NCI-H2171 (cell line): ENCODE measurements at places on chromosomes 13 and 19.

DNA sequence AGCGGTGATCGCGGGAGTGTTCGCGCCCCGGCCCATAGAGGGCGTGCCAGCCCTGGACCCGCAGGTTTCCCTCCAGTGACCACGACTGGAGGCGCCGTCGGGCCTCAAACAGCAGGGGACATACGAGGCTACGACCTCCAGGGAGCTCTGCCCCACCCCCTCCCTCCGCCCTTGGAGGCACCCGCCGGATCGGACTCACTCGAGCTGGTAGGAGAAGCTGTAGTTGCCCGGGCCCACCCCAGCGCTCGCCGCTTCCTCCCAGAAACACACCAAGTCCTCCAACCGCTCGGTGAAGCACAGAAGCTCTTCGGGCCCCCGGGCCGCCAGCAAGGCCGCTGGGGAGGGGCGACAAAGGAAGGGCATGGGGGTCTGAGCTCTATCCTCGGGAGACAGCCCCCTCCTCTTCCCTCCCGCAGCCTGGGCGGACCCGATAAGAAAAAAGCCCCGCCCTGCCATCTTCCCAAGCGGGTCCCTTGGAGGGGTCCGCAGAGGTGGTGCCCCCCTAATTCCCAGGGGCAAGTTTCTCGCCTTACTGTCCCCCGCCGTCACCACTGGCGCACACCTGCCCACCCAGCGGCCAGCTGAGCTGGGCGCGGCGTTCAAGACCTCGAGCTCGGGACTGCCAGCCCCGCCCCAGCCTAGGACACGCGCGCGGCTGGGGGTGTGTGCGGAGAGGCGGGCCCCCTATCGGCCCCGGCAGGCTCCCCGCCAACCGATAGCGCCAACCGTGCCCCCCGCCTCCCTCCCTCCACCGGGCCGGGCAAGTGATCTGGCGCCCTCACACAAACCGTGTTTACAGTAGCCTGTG, 1.0 kb downstream of the EPOR start:
- DNase-seq = peak; percentile 37

DNA sequence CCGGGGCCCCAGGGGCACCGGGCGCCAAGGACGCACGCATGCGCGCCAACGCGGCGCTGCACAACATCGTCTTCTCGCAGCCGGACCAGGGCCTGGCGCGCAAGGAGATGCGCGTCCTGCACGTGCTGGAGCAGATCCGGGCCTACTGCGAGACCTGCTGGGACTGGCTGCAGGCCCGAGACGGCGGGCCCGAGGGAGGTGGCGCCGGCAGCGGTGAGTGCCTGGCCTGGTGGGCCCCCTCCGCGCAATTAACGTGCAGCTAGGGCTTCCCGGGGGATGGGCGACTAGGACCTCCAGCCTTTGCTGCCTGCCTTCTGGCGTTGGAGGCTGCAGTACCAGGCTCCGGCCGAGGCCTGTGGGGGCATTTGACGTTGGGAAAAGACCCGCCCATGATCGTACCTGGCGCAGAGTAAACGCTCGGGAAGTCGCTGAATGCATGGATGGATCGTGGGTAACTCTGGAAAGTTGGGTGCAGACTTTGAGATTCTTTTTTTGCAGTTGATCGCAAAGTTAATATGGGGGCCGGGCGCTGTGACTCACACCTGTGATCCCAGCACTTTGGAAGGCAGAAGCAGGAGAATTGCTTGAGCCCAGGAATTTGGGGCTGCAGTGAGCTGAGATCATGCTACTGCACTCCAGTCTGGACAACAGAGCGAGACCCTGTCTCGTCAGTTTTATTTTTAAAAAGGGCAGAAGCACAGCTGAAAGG, 7.3 kb downstream of the APC2 start:
- no peak for DNase-seq

DNA sequence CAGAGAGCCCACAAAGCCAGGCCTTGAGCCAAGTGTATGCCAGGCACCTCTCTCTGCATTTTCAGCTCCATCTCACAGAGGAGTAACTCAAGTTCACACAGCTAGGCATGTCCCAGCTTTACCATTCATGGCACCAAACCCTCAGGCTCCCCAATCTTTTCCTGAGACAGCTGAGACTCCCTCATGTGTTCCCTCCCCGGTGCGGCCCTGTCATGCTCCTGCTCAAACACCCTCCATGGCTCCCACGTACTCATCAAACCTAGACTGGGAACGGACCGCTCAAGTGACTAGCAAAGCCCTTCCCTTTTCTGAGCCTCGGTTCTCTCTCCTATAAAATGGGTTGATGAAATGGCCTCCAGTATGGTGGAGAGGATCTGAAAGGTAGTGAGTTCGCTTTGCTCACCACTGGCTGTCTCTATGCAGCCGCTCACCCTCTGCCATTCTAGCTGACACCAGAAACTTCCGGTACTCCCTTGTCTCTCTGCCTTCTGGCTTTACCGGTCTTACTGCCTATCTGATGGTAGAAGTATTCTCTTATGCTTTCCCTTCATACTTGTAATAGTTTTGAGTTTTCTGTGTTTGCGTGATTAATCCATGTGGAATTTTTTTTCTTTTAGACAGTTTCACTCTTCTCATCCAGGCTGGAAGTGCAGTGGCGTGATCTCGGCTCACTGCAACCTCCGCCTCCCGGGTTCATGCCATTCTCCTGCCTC, 7.8 kb upstream of the SLC44A2 start:
- no peak for DNase-seq

- DNase-seq = no peak
Observed at GRCh38 chr13:24663586-24663985, 16.6 kb upstream of the ATP12A start.

GRCh38 chr19:4264812-4265211, 14.3 kb upstream of the SHD start:
- DNase-seq = no peak

DNA sequence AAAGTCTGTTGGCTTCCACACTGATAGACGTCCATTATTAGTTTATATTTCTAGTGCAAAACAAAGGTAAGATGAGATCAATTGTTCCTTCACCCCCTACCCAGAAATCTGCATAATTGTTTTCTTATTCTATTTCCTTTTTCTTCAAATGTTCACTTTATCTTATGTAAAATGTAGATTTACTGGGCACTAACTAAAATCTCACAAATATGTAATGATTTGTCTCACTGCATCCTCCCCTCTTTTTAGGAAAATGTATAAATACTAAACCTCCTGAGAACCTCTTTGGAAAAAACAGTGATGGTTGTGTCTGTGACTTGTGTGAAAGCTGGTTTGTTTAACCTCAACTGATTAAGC, 1377.2 kb upstream of the MIR17HG start:
- DNase-seq = no peak

DNA sequence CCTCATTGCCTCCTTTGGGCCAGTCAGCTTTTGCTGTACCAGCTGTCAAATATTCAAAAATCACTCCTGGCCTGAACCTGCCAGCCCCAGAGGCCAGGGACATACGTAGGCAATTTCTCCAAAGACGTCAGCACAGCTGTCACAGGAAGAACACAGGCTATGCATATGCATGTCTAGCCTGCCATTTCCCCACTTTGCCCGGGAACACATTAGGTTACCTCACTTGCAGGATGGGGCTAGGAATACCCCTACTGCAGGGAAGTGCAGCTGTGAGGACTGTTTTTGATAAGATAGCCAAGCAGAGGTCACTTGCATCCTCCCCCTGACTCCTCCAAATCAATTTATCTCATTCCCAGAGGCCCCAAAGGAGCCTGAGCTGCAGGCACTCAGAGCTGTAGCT, 2.8 kb downstream of the ZNF667 start:
- no peak for DNase-seq

DNA sequence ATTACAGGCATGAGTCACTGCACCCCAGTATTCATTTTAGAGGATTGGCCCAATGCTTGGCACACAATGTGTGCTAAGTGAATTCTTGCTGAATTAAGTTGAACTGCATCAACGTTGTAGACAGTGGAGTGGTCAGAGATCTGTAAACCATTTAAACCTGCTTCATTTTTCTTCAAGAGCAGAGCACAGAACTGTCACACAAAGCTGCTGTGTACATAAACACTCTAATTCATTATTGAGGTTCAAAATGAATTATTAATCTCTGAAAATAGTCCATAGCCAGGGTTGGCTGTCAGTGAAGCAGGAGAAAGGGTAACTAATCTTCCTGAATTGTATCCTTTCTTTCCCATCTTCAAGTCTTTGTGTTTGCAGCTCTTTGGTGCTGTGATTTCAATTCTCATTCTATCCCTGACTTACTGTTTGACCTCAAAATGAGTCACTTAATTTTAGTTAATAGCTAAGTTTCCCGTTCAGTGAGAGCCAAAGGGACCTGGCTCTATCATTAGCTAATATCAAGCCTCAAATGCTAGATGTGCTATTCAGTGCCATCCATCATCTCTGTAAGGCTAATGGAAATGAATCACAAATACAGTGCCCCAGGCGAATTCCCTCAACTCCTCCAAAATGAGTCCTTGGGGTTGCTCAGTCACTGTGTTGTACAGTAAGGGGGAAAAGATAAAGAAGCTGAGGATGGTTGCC, 77.0 kb upstream of the TSC22D1 start:
- DNase-seq = no peak

DNA sequence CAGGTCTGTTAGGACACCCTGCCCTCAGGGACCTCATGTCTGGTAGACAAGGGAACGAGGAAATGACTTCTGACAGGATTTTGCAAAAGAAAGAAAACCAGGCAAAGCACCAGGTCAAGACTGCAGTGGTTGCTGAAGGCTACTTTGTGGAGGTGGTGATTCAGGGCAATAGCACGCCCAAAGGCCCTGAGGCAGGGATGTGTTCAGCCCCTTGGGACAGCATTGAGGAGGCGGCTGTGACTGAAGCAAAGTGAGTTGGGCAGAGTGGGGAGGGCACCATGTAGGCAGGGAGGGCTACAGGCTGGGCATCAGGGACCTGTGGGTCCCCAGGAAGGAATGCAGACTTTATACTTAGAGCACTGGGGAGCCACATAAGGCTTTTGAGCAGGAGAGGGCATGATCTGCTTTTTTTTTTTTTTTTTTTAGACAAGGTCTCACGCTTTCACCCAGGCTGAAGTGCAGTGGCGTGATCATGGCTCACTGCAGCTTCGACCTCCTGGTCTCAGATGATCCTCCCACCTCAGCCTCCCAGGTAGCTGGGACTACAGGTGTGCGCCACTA, 10.8 kb upstream of the HOMER3 start:
- DNase-seq = no peak

- DNase-seq = no peak
Observed at GRCh38 chr13:110916301-110917142, 1.7 kb upstream of the ANKRD10 start.

DNA sequence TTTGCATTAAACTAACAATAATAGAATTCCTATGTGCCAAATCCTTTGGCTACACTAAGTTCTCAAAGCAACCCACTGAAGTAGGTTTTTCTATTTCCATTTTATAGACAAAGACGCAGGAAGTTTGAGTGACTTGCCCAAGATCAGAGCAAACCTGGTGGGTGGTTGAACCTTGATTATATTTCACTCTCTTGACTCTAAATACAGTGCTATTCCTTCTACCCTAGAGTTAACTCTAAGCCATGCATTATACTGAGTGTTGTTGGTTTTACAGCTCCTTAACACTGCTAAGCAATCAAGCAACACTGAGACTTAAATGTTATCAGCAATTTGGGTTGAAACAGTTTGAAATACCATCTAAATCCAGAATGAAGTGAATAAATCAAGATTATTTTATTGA, 813.6 kb upstream of the GPC6 start:
- DNase-seq = no peak

GRCh38 chr13:41177616-41178015, 16.8 kb downstream of the KBTBD7 start:
- no peak for DNase-seq

- DNase-seq = peak; percentile 32
Observed at GRCh38 chr13:44104197-44104490, 224.4 kb downstream of the LACC1 start.

GRCh38 chr19:31717269-31717923, 368.2 kb upstream of the TSHZ3 start:
- no peak for DNase-seq

DNA sequence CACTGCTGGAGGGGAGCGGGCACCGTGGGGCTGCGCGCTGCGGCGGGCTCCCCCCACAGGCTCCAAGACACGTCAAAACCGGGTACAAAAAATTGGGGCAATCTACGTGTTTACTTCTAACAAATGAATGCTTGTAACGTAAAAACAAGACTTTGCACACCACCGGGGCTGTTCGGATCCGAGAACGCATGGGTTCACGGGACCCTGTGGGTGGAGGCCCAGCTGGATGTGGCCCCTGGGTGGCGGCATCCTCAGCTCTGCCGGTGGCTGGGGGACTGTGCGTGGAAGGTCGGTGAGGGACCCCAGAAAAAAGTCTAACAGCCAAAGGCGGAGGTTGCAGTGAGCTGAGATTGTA, 10.3 kb upstream of the SLC7A10 start:
- DNase-seq = no peak

GRCh38 chr19:43895727-43896308, 39.3 kb downstream of the ZNF45 start:
- DNase-seq = no peak

- no peak for DNase-seq
Observed at GRCh38 chr13:32136716-32137115, 105.1 kb downstream of the FRY start.

- no peak for DNase-seq
Observed at GRCh38 chr13:74187564-74187963, 53.4 kb upstream of the KLF12 start.
